IPS DF 6.9 (cell line): ENCODE measurements at places on chromosomes 1 and 21.

- DNase-seq: no peak
- peak overlapping the region; percentile 89 for H3K4me3 ChIP-seq
Observed at GRCh38 chr1:7771823-7772299, 765 bp downstream of the VAMP3 start.

DNA sequence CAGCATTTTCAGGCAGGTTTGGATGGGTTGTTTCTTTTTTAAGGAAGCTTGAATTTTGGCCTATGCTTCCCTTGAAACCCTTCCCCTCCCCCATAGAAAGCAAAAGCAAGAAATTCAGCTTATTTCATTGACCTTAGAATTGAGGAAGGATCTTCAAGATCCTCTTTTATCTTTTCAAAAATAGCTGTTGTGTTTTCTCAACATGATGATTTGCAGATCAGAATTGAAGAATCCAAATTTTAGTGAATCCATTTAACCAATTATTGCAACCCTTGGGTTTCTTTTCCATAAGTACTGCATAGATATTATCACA lies 73.7 kb downstream of the LRRC8C start:
- peaks cover 4% of the 10 kb centered on the region; the same call in 1 of the 2 replicates for H3K4me1 ChIP-seq
- no peak overlapping the region for H3K4me3 ChIP-seq
- H3K27me3 ChIP-seq: no peaks in the 10 kb centered on the region

- no peak overlapping the region for H3K4me3 ChIP-seq
- H3K4me1 ChIP-seq: no peaks in the 10 kb centered on the region
- H3K36me3 ChIP-seq: no peaks in the 10 kb centered on the region
- no peak overlapping the region for H3K27ac ChIP-seq
Observed at GRCh38 chr1:113333056-113333455, 57.3 kb upstream of the MAGI3 start.

DNA sequence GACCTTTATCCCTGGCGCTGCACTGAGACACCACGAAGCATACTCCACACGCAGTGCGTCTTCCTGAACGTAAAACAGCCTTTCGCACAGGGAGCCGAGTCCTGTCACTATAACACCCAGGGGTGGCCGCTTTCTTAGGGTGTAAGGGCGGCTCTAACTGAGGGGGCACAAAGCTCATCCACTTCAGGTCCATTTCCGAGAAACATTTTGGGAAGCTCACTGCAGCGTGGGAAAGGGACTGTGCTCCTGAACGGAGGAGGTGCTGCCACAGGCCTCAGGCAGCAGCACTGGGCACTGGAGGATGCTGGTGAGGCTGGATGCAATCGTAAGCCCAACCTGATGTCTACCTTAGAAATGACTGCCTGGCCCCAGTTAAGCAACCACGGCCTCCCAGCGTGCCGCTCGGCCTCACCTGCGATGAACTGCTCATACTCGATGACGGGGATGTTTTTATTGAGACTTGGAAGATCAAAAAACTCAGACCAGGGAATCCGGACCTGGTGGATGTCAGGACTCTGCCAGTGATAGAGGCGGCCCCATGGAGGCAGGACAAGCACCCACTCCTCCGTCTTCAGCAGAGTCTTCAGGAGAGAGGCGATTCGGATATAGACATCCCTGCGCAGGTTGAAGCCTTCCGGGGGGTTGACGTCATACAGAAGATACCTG lies 2.3 kb downstream of the POFUT2 start:
- H3K4me1 ChIP-seq: no peaks in the 10 kb centered on the region
- no peak overlapping the region for H3K27ac ChIP-seq
- H3K27me3 ChIP-seq: no peaks in the 10 kb centered on the region
- peaks cover 39% of the 10 kb centered on the region for H3K36me3 ChIP-seq

DNA sequence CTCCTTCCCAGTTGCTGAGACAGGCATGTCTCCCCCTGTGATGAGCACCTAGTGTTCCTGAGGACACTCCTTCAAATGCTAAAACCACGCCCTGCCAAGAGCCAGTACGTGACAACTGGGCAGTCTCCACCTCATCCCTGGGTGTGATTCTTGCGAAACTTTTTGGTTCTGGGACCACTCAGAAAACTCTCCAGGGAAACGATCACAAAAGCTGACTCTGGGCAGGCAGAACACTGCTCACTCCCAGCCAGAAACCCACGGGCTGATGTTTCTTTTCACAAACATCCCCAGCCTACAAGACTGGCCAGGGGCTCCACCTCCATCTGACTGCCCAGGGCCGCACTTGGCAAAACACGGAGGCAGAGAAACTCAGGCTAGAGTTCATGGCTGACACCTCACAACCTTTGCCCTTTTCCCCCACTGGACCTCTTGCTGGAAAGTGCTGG lies 24.4 kb downstream of the DHRS3 start:
- H3K27ac ChIP-seq: no peak overlapping the region
- H3K36me3 ChIP-seq: no peaks in the 10 kb centered on the region
- DNase-seq: no peak
- peaks cover 8% of the 10 kb centered on the region for H3K4me1 ChIP-seq
- no peak overlapping the region for H3K4me3 ChIP-seq

GRCh38 chr21:45323487-45324311 lies 36.0 kb upstream of the POFUT2 start:
- no peaks in the 10 kb centered on the region for H3K27me3 ChIP-seq
- no peak for DNase-seq
- no peak overlapping the region for H3K4me3 ChIP-seq
- peaks cover 12% of the 10 kb centered on the region for H3K4me1 ChIP-seq

DNA sequence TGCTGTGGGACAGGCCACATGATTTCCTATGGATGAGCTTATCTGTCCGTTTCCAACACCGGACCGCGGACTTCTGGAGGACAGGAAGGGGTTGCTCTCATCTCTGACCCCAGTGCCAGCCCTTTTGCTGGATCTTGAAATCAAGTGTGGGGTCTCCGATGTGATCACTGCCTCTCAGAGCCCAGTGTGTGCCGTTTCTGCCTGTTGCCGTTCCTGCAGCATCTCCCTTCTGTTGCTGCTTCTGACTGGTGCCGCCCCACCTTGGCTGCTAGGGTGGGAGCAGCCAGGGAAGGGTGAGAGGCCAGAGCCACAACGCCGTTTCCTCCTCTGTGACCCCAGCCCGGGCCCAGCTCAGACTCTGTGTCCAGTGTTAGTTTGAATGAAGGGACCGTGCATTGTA lies 67.3 kb upstream of the WNT4 start:
- H3K36me3 ChIP-seq: no peaks in the 10 kb centered on the region
- H3K27me3 ChIP-seq: no peaks in the 10 kb centered on the region
- peaks cover 2% of the 10 kb centered on the region for H3K4me1 ChIP-seq

DNA sequence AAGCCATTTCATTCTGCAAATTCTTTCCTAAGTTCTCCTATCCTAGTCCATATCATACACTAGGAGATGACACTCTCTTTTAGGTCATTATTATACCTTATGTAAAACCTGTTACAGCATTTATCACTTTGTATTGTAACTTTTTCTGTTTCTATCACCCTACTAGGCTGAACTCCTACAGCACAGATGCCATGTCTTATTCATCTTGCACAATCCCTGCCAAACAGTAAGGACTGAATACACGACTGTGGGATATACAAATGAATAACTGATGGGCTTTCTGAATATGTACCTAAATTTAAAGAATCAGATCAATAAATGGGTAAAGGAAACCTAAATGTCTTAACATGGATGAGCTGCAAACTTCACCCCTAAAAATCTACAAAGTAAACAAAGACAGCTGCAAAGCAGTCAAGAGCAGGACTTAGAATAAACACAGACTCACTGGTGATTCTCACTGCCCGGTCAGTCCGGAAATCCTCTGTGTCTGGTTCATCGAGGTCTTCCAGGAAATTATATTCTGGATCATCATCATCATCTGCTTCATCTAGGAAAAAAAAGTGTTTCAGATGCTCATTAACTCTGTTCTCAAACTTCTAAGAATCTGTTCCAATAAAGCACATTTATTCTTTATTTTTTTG lies 62.3 kb downstream of the GON4L start:
- H3K27ac ChIP-seq: no peak overlapping the region
- no peak for DNase-seq
- no peaks in the 10 kb centered on the region for H3K36me3 ChIP-seq
- no peaks in the 10 kb centered on the region for H3K4me1 ChIP-seq
